ENCODE measurements at places on chromosomes 2 and 18. TPM values are rescaled to one million over a fixed set of nuclear protein-coding genes. Genes with fewer than 3 reads are reported as not detected.

PCARE gene
- total RNA-seq = not detected

SLC19A3 gene
- total RNA-seq = 2.9 TPM

AFG3L2 gene
- total RNA-seq = 37.6 TPM

NYAP2 gene
- total RNA-seq = not detected

TWIST2 gene
- 17.4 TPM for total RNA-seq

IL1R1 gene
- total RNA-seq = 43.5 TPM

NOSTRIN gene
- 3.1 TPM for total RNA-seq

TBR1 gene
- total RNA-seq = not detected

CFC1 gene
- total RNA-seq = not detected

SNORC gene
- 9.6 TPM for total RNA-seq

SERPINB12 gene
- total RNA-seq = not detected

C2orf66 gene
- 0.14 TPM for total RNA-seq

FLACC1 gene
- not detected for total RNA-seq

DNAJC5G gene
- not detected for total RNA-seq

PLGLB1 gene
- 0.48 TPM for total RNA-seq

GNLY gene
- total RNA-seq = 0.30 TPM

REG3A gene
- total RNA-seq = not detected

MDH1B gene
- 1.9 TPM for total RNA-seq

NFE2L2 gene
- total RNA-seq = 39.1 TPM

ANKRD62 gene
- total RNA-seq = not detected

Data from A549 treated with Mapracorat at 1 μM for 4 hours (cell line).